ENCODE measurements at places on chromosomes 7 and 10. TPM values are rescaled to one million over a fixed set of nuclear protein-coding genes. Genes with fewer than 3 reads are reported as not detected.

- DNase-seq, result peak; percentile 41
- H3K36me3 ChIP-seq, result no peaks in the 10 kb centered on the region
- H3K4me3 ChIP-seq, result no peak overlapping the region
- H3K27me3 ChIP-seq, result peaks cover 2% of the 10 kb centered on the region
- no peak overlapping the region for H3K27ac ChIP-seq
Measured at GRCh38 chr10:63976538-63976937, 455.3 kb downstream of the REEP3 start.

DNA sequence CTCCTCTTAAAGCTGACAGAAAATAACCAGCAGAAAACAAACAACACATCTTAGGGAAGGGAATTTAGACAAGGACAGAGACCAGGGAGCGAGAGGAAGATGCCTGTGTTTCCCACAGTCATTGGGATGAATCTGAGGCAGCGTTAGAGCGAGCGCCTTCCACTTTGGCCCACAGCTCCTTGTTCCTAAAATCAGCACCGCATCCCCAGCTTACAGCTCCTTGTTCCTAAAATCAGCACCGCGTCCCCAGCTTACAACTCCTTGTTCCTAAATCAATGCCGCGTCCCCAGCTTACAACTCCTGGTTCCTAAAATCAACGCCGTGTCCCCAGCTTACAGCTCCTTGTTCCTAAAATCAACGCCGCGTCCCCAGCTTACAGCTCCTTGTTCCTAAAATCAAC, 593.3 kb downstream of the PTPRN2 start:
- no peaks in the 10 kb centered on the region for H3K36me3 ChIP-seq
- no peak overlapping the region for H3K4me3 ChIP-seq
- H3K27me3 ChIP-seq, result peaks cover 4% of the 10 kb centered on the region
- no peak overlapping the region for H3K27ac ChIP-seq

GRCh38 chr7:45684910-45685618, 110.9 kb downstream of the ADCY1 start:
- DNase-seq, result no peak
- no peak overlapping the region for H3K27ac ChIP-seq
- no peak overlapping the region for H3K4me3 ChIP-seq
- H3K27me3 ChIP-seq, result no peaks in the 10 kb centered on the region
- H3K4me1 ChIP-seq, result peaks cover 2% of the 10 kb centered on the region
- no peaks in the 10 kb centered on the region for H3K36me3 ChIP-seq

GRCh38 chr7:265998-266850, 23.7 kb upstream of the FOXL3 start:
- H3K27me3 ChIP-seq, result no peaks in the 10 kb centered on the region
- H3K4me1 ChIP-seq, result no peaks in the 10 kb centered on the region
- H3K27ac ChIP-seq, result no peak overlapping the region
- no peak for DNase-seq
- no peak overlapping the region for H3K4me3 ChIP-seq

The TM9SF3 gene
- total RNA-seq, result 73.5 TPM

- H3K4me3 ChIP-seq, result no peak overlapping the region
- no peaks in the 10 kb centered on the region for H3K4me1 ChIP-seq
- no peak for DNase-seq
- H3K36me3 ChIP-seq, result no peaks in the 10 kb centered on the region
- no peak overlapping the region for H3K27ac ChIP-seq
- no peaks in the 10 kb centered on the region for H3K27me3 ChIP-seq
Measured at GRCh38 chr10:42419789-42420188, 218.6 kb downstream of the ZNF33B start.

DNA sequence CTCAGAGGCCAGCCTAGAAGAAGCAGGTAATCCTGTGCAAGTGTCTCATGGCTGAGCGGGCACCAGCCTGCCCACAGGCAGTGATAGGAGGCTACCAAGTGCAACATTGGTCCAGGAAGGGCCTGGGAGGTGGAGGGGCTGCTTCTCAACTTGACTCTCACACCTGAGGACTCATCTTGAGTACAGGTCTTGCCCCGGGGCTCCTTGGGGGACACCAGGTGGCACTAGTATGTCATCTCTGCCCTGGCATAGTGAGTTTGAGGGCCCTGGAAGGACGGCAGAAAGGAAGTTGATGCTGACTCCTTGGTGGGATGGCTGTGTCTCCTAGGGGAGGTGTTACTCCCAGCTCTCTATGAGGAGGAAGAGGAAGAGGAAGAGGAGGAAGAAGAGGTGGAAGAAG, 2.3 kb downstream of the CCDC136 start:
- no peaks in the 10 kb centered on the region for H3K36me3 ChIP-seq
- H3K4me1 ChIP-seq, result peaks cover 10% of the 10 kb centered on the region
- no peak overlapping the region for H3K4me3 ChIP-seq
- peaks cover 15% of the 10 kb centered on the region for H3K27me3 ChIP-seq
- no peak overlapping the region for H3K27ac ChIP-seq
- peak; percentile 48 for DNase-seq

The CALML3 gene
- not detected for total RNA-seq

DNA sequence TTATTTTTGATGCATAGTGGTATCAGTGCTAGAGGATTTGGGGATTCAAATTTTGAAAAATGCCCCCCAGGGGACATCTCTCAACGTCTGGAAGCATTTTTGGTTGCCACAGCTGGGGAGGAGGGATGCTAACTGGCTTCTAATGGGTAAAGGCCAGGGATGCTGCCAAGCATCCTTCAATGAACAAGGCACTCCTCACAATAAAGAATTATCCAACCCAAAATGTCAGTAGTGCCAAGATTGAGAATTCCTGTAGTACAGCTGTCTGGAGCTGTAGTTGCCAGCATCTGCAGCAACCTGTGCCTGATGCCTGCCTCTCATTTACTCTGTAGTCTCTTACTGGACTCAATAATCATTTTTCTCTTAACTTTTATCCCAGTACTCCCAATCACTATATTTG, 53.5 kb downstream of the SEPTIN7 start:
- H3K36me3 ChIP-seq, result peaks cover 41% of the 10 kb centered on the region
- no peak for DNase-seq
- H3K27me3 ChIP-seq, result no peaks in the 10 kb centered on the region
- H3K4me3 ChIP-seq, result no peak overlapping the region

GRCh38 chr10:8174762-8175161, 120.3 kb downstream of the GATA3 start:
- H3K36me3 ChIP-seq, result peaks cover 4% of the 10 kb centered on the region
- peaks cover 2% of the 10 kb centered on the region for H3K4me1 ChIP-seq
- no peak overlapping the region for H3K4me3 ChIP-seq

DNA sequence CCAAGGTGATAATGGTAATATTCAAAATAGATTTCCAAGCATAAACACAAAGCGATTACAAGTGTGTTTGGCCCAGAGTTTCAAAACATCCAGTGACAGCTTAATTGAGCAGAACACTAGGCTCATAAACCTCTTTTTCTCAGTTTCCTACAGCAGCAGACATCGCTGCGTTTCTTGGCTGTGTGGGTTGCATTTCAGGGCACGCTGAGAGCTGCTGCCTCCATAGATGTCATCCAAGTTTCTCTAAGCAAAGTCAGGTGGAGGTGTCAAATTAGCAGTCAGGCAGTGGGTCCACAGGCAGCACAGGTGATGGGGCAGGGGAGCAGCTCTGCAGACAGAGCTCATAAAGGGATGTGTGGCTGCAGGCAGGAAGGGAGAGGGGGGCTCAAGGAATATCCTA, 50.5 kb upstream of the COL13A1 start:
- H3K36me3 ChIP-seq, result no peaks in the 10 kb centered on the region
- H3K27me3 ChIP-seq, result peaks cover 14% of the 10 kb centered on the region
- H3K4me3 ChIP-seq, result no peak overlapping the region

Measured in activated CD4-positive, alpha-beta T cell treated with anti-CD3 and anti-CD28 coated beads, Interleukin-2, amount 10 ng/mL, durations not matched to agents 7 days and 5 days (primary cell).